ENCODE measurements at places on chromosomes 2 and 18.

- no peak for DNase-seq
These were observed 236.7 kb downstream of the TCF4 start for GRCh38 chr18:55351241-55351691.

DNA sequence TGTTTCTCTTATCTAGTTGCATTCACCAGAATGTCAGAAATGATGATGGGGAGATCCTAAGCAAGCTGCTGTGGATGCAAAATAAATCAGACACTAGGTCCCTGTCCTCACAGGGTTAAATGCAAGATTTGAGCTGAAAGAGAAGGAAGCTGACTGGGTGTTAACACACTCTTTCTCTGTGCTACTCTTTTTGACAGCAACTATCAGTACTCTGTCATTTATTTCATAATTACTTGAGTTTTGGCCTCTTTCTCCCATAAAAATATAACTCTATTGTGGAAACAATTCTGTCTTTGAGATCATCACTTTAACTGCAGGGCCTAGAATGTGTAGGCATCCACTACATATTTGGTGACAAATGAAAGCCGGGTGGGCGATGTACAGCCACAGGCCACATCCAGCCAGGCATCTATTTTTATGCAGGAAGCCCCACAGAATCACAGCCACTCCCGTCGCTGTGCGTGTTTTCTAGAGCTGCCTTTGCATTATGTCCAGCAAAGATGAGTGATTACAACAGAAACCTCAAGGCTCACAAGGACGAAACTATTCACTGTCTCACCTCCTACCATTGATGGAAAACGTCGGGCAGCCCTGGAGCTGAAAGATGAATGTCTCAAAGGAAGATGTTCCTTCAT lies 849.0 kb downstream of the RNF144A start:
- no peak for DNase-seq

GRCh38 chr18:2692508-2692907 lies 37.0 kb downstream of the SMCHD1 start:
- no peak for DNase-seq

GRCh38 chr2:234772733-234773060 lies 179.1 kb upstream of the SH3BP4 start:
- DNase-seq: no peak

DNA sequence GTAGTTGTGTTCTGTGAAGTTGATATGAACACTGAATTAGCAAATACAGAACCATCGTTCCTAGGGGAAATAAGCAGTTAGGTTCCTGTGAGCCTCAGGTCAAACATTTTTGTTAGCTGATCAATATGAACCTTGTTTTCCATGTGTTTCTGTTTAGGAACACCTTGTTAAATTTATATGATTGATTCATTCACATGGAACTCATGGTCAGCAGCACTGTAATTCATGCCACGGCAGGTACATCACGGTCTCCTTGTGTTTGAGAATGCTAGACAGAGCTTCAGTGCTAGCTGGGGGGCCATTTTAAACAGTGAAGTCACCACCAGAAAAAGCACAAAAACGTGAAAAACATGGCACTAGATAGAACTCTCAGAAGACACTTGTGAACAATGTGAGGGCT lies 62.2 kb downstream of the MYCN start:
- DNase-seq: no peak

Data from GM03348 (cell line).